Activated T-helper 1 cell treated with Interleukin-2 at 50 U/mL for 16 hours (primary cell): ENCODE measurements at places on chromosomes 2 and 18.
A peak's percentile ranks its signal among the peaks of the same experiment; 100 is the strongest.

DNA sequence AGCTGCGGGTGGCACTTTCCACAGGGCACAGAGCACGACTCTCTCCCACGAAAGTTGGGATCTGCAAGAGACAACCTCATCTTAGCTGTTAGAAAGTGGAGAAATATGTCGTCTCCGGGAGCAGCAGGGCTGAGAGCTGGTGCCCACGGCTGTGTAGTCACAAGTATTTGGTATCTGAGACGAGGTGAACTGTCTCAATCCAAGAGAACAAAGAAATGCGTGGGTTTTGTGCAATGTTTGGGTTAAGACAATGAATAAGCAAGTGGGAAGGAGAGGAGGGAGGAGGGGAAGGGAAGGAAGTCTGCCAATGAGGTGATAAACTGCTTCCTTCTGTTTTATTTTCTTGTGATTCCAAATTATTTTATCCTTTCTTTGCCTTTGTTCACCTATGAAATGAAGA lies 18.0 kb downstream of the DYTN start:
- DNase-seq, result no peak

GRCh38 chr2:120773186-120773800 lies 37.6 kb downstream of the GLI2 start:
- DNase-seq, result no peak

- peak; percentile 85 for DNase-seq
Observed at GRCh38 chr2:60881047-60881932, at the start of gene REL. Gene REL, plus strand, starts transcription at chr2:60881574. Its CDS starts 267 bp downstream, at chr2:60881841.

DNA sequence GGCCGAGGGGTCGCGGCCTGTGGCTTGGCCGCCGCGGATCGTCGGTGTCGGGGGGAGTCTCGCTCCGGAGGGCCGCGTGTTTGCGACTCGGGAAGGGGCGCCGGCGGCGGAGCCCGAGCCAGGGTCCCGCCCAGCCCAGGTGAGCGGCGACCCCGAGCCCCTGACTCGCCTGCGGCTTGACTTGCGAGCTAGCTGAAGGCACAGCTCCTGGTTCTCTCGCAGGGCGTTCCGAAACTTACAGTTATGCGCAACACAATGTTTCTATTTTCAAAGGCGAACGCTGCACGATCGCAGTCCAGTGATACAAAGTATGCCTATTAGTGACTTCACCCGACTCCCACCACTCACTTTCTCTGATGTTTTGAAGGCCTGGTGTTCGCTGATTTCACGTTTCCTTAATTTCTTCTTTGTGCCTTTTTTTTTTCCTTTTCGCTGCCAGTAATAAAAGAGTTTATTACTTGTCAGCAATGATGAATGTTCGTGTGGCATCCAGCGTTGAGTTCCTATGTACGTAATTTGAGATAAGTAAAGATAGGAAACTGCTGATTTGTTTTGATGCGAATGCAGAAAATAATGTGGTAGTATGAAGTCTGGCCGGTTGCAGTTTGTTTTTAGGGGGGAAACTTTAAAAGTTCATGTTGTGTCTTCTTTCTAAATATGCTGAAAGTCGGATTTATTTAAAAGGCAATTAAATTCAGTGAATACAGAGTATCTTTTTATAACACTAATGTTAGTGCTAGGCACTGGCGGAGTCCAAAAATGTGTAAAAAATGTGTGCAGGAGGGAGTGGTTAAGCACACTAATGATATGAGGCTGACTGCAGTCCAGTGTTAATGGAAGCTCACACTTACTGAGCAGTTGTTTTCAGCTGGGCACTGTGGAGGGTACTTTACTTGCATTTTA lies 706 bp downstream of the UBXN2A start:
- DNase-seq, result no peak

- DNase-seq, result no peak
Observed at GRCh38 chr2:208638059-208638458, 231.5 kb downstream of the PTH2R start.

- DNase-seq, result no peak
Observed at GRCh38 chr18:25453556-25454269, 101.7 kb upstream of the ZNF521 start.

DNA sequence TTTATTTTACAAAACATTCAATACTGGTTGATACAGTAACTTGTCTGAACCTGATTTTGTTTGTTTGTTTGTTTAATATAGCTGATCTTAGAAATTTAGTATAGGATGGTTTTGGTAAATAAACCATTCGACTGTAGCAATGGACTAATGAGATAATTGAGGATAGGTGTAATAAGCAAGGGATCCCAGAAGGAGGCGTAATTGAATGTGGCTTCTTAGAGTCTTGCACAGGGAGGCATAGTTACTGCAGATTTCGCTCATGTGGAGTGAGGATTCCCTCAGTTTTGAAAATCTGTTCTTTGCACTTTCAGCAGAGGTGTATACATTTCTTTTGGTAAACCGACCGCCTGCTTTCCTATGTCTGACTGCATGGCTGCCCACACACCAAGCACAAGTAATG lies 709.6 kb downstream of the SOCS6 start:
- DNase-seq, result no peak

GRCh38 chr2:12534646-12535263 lies 182.0 kb upstream of the TRIB2 start:
- DNase-seq, result no peak

DNA sequence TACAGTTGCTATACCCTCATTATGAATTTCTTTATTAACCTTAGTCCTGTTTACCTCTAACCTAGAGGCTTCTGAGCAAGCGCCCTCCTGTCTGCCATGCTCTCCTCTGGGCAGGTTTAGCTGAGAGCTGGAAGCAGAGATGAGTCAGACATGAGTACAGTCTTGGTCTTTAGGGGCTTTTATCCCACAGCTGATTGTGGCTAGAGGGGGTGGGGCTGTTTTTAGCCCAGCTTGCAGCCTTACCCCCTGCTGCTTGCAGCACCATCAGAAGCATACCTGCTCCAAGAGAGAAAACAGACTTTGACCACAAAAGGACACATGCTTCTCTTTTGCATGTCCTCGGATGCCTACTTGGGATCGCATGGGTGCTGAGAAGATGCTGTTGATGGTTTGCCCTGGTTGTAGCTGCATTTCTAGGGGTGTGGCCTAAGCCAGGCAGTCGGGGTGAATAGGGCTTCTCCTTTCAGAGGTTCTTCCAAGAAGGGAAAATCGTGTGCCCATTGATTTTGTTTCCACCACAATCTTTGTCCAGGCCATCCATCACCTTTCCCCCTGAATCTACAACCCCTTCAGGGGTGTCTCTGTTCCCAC lies 115.0 kb upstream of the LGALSL start:
- no peak for DNase-seq

GRCh38 chr18:7436166-7436565 lies 130.9 kb upstream of the PTPRM start:
- DNase-seq, result no peak

- no peak for DNase-seq
Observed at GRCh38 chr2:758073-758820, 81.0 kb upstream of the TMEM18 start.

DNA sequence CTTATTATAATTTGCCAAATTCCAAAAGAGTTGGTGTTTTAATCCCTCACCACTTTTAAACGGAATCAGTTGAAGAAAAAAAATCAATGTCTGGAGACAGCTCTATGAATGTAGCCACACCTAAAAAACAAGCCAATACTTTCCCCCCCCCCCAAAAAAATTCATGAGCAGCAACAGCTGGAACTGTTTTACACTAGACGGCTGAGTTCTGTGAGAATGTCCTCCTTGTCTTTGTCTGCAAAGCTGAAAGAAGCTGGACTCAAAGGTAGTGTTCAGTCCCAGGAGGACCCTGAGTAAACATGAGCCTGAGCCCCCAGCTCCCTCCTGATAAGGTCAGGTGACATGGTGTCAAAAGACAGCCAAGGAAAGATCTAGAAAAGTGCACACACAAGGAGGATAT lies 68.2 kb downstream of the ZNF521 start:
- no peak for DNase-seq
